ENCODE measurements at places on chromosomes 13 and 19.
A peak's percentile ranks its signal among the peaks of the same experiment; 100 is the strongest.

DNA sequence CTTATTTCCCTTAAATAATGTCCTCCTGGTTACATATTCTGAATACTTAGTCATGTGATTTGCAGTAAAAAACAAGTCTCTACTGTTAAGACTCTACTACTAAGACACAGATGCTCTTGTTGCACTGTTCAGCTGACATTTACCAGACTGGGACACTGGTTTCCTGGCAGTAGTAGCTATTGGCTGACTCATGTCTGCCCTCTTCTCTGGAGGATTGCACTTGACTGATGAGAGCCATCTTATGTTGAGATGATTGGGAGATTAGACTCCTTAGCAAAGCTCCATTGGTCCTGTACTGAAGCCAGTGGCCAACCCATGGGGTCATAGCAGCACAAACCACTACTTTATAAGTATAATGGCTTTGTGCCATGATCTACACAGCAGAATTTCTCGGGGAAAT lies 1672.6 kb upstream of the PCDH20 start:
- DNase-seq, result no peak

GRCh38 chr13:80802946-80803345 lies 462.0 kb upstream of the SPRY2 start:
- no peak for DNase-seq

- no peak for DNase-seq
Observed at GRCh38 chr19:42584466-42584865, 10.3 kb downstream of the CEACAM8 start.

- no peak for DNase-seq
Observed at GRCh38 chr13:21033212-21033840, 28.1 kb downstream of the LATS2 start.

DNA sequence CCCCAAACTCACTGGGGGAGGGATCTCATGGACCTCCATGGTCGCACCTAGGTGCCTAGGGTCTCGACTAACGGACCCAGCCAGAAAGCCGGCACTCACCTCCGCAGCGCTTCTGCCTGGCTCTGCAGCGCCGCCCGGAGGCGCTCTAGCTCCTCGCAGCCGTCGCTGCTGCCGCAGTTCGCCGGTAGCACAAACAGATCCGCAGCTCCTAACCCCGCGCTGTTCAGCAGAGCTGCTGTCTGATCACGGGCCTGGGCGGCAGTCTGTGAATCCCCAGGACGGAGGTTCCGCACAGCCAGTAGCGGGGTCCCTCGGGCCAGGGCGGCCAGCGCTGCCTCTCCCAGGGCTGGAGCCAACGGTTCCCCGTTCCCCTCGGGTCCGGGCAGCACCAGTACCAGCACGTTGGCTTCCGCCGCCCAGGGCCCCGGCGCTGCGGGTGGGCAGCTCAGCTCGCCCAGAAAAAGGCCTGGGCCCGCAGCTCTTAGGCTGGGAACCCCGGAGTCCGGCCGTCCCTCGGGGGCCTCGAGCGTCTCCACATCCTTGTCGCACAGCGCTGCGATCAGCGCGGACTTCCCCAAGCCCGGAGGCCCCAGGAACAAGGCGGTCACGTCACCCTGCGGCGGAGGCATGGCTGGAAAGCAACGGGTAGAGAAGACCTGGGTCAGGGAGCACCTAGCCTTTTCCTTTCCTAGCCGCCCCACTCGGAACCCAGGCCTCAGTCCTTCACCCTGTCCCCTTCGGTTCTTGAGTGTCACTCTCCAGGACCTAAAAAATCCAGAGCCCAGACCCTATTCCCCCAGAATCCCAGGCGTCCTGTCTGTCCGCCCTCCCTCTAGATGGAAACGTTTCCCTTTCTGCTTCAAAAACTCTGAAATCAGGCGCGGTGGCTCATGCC lies 977 bp downstream of the IRGQ start:
- peak; percentile 71 for DNase-seq

DNA sequence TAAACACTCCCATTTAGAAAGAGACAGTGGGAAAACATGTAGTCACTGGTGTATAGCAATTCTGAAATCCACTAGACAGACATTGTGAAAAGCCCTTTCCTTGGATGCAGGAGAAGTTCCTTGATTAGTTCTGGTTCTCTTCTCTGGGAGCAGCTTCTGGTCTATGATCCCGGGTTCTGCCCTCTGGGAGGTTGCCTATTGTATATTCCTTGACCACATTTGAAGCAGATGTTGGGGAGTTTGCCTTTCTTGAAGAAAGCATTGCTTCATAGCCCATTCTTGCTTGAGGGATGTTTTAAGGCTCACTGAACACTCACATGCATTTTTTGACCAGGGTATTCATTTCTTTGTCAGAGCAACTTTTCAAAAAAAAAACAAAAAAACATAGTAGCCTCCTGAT lies 211.9 kb downstream of the NDFIP2 start:
- DNase-seq, result no peak
